ENCODE measurements at places on chromosomes 5 and 9.

- DNase-seq, result no peak
Observed at GRCh38 chr9:116791326-116791725, 104.2 kb downstream of the TRIM32 start.

GRCh38 chr9:120387257-120388002, 192.5 kb downstream of the CDK5RAP2 start:
- DNase-seq, result no peak

DNA sequence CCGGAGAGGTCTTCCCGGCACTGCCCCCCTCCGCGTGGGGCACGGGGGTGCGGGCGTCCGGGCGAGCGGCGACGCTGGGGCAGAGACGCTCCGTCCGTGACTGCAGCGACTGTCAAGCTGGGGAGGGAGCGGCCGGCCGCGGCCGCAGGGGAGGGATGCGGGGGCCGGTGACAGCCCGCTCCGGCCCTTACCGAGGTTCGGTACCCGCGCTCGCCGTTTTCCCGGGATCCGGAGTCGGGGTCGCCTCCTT, 400 bp downstream of the KDM4C start:
- peak; percentile 37 for DNase-seq

GRCh38 chr5:39469176-39469575, 44.4 kb upstream of the DAB2 start:
- no peak for DNase-seq

DNA sequence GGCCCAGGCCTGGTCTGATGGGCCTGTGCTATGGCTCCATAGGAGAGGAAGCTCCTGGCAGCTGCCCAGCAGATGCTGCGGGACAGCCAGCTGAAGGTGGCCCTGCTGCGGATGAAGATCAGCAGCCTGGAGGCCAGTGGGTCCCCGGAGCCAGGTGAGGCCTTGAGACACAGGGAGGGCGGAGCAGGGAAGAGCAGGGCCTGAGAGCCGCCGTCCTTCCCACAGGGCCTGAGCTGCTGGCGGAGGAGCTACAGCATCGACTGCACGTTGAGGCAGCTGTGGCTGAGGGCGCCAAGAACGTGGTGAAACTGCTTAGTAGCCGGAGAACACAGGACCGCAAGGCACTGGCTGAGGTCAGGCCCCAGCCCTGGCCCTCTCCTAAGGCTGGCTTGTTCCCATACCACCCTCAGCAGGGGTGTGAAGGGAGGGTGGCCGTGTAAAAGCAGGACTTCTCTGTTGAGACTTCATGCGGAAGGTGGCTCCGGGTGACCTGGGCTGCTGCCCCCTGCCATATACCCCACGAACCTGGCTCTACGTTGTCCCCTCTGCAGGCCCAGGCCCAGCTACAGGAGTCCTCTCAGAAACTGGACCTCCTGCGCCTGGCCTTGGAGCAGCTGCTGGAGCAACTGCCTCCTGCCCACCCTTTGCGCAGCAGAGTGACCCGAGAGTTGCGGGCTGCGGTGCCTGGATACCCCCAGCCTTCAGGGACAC, 4.5 kb downstream of the PKN3 start:
- no peak for DNase-seq

DNA sequence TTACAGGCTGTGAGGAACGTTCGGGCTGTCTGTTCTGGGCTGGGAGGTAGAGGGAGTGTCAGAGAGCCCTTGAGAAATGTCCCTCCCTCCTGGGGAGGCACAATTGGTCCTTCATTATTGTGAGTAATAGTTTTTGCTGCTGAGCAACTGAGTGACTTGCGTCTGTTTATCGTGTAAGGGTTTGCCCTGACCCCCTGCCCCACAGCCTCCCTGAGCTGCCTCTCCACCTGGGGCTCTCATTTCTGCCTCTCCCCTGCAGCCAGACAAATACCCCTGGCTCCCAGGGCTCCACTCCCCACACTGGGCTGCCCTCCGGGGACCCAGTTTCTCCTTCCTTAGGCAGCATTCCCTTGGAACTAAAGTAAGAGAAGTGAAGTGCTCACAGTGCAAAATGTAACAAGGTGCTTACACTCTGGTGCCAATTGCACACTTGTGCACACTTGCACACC, 174.9 kb upstream of the MVB12B start:
- no peak for DNase-seq

DNA sequence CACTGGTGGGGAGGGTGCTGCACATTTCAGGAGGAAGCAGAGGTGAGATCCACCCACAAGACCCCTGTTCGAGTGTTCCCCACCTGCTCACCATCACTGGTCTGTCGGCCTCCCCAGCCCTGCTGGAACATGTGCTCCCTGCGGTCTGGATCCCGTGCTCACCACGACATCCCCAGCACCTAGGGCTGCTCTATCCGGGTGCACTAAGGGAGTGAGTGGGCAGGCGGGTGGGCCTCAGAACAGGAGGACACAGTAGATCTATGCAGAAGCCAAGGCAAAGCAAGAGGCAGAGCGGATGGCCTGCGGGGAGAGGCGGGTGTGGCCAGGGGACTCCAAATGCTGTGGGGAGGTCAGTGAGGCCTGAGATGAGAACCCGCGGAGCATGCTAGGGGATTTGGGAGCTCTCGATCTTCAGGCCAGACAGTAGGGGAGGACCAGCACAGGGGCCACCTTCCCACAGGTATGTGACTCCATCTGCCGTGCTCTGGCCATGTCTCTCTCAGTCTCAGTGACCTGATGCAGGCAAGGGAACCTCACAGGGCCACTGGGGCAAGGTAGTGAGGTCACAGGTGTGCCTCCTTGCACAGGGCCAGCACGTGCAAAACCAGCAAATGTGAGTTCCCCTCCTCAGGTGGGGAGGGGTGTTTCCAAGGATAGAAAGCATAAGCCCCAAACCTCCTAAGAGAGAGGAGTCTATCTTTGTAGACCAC, 134.2 kb downstream of the ZNF354C start:
- DNase-seq, result no peak

DNA sequence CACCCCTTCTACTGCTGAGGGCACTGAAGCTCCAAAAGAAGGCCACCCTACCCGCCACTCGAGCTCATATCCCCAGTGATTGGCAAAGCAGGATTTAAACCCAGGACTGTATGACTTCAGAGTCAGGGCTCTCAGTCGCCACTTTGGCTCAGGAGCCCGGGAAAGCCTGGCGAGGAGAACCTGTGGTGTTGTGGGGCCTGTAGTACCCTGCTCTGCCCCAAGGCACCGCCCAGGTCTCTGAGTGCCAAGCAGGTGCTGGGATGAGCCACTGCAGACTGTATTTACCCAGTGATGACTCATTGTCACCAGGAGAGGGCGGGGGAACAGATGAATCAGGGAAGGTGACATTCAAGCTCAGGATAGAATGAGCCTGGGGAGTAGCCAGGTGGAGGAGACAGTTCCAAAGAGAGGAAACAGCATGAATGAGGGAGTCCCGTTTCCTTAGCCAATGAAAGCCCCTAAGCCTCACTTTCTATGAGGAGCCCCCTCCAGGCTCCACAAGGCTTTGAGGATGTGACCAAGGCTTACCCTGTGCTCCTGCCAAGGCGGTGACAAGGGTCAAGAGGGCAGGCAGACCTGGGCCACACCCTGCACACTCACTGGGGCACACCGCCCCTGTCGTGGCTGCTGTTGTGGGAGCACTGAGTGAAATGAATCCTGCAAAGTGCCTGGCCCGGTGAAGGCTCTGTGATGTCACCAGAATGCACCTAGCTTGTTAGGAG, 17.8 kb upstream of the DPM2 start:
- DNase-seq, result no peak

- DNase-seq, result no peak
Observed at GRCh38 chr5:125408448-125409233, 662.2 kb upstream of the ZNF608 start.

DNA sequence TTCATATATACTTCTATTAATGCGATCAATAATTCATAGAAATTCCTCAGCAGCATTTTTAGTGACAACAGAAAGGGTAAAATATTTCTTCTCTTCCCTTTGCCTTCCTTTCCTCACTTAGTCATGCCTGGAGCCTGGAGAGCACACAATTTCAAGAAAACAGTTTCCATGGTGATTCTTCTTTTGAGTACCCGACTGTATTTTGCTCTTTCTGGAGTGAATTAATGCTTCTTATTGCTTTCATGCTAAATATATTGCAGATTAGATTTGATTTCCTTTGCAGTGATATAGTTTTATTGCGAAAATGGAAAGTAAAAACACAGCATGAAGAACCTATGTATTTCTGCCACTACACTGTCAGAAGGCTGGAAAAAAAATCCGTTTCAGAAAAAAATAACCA, 153.5 kb downstream of the PPP2R2B start:
- no peak for DNase-seq

DNA sequence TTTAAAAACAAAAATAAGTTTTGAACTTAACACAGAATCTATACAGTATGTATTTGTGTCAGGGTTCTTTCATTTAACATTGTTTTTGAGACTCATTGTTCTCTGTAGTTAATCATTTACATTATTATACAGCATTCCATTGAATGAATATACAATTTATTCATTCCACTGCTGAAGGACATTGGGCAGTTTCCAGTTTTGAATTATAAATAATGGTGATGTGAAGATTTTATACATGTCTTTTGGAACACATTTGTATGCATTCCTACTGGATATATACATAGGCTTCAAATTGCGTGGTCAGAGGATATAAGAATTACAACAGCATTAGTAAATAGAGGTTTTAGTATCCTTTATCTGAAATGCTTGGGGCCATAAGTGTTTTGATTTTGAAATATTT, 72.0 kb downstream of the CEP120 start:
- no peak for DNase-seq

DNA sequence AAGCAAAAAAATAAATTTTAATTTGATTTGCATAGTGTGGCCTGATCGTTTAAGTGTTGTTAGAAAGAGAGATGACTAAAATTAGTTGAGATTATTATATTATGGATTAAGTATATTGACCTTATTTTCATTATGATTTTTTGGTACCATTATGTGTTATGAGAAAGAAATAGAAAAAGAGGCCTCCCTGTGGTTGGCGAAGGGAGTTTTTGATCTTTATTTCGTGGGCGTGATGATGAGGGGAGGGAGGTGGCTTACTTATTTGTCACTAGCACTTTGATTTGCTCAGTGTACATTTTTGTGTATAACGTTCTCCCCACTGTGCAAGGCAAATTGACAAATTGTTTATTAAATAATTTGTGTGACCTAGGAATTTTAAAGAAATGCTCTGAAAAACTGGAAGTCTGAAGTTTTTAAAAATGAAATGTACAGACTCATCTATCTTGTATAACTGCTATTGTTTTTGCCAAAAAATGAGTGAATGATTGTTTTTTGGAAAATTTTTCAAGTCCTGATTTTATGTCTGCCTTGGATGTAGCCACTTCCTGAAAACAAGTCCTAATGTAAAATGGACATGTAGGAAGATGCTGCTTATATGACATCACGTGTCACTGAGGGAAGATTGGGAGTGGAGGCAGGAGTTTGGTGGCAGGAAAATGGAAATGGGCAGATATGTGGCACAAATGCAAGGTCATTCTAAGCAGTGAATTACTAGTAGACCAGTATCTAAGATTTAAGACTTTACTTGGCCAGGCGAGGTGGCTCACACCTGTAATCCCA, 3.0 kb downstream of the DAPK1 start:
- DNase-seq, result no peak

- DNase-seq, result no peak
Observed at GRCh38 chr9:74293479-74293878, 203.7 kb upstream of the RORB start.

- DNase-seq, result no peak
Observed at GRCh38 chr5:14884062-14884612, 12.6 kb upstream of the ANKH start.

Data from KG1 (cell line).